Left ventricle myocardium superior (tissue), 1 donor: ENCODE measurements at places on chromosomes 11 and 22. TPM values are rescaled to one million over a fixed set of nuclear protein-coding genes. Genes with fewer than 3 reads are reported as not detected.

Gene DEPDC7
- total RNA-seq, result 0.37 TPM

- no peak for DNase-seq
Measured at GRCh38 chr22:38219632-38220031, 17.8 kb downstream of the MAFF start.

GRCh38 chr11:34213366-34213765 lies 107.9 kb downstream of the NAT10 start:
- DNase-seq, result no peak

GRCh38 chr22:37658133-37659065 lies at the start of gene PDXP:
TSS of gene PDXP (plus strand) at chr22:37658723. CDS start at chr22:37658783, 60 bp downstream.
- DNase-seq, result peak; percentile 99

- DNase-seq, result no peak
Measured at GRCh38 chr11:44310463-44311272, 729 bp upstream of the ALX4 start.

Gene GSTT2B
- 3.2 TPM for total RNA-seq

DNA sequence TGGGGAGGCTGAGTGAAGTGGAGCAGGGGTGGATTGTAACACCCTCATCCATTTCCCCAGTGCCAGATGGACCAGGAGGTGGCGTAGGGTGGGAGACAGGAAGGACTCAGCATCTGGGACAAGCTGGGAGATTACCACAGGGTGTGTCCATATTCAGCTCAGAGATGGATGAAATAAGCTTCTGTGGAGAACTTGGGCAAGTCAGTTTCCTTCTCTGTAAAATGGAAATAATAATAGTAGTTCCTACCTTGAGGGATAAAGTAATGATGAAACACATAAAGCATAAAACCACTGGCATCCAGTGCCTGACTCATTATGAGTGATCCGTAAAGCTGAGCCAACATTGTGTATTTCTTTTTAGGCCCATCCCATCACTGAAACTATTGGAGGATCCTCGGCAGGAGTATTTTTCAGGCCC lies 607 bp upstream of the ROBO4 start:
- DNase-seq, result no peak

DNA sequence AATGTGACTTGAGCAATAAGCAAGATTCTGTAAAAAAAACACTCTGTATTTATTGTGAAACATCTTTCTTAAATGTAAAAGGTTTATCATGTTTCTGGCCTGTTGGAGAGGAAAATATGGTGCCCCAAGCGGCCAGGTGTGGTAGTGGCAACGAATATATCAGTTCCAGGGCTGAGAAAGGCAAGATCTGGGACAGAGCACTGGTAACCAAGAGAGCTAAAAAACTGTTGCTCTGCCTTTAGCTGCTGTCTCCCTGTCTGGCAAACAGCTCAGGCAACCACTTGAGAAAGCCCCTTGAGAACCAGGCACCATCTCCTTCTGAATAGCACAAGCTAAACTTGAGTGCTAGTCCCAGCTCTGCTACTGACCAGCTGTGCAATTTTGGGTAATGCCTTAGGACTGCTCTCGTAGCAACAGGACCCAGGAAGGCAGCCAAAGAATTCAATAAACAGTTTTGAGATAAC lies 129.9 kb downstream of the KCNC1 start:
- no peak for DNase-seq

DNA sequence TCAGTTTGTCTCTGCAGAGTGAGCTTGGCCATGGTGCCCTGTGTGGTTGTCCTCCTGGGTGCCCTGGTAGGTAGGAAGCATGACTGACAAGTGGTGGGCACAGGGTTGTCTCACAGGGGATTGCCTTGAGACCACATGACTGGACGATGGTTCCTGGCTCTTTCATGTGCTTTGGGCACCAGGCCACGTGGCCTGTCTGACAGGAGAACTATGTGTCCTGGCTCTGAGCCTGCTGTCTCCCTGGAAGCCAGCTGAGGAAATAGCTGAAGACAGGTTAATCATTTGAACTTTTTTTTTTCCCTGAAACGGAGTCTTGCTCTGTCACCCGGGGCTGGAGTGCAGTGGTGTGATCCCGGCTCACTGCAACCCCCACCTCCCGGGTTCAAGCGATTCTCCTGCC lies 93.2 kb downstream of the LDLRAD3 start:
- peak; percentile 57 for DNase-seq

Gene HTR3B
- total RNA-seq, result not detected

DNA sequence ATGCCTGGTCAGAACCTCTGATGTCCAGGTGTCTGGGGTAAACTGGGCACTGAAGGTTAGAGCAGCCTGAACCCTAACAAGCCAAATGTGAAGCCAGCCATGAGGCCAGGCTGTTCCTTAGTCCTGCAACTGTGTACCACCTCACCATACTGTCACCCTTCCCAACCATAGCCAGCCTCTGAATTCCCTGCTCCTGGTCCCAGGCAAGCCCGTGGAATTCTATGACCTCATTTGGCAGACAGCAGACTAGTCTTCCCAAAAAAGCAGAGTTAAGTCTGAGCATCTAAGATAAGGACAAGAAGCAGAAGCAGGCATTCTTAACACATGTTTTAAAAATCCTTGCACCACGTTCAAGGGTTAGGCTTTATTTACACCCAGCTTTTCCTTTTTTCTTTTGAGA lies 134.8 kb downstream of the C11orf58 start:
- DNase-seq, result no peak

GRCh38 chr22:25542191-25542590 lies 22.3 kb upstream of the GRK3 start:
- no peak for DNase-seq

GRCh38 chr11:2224254-2224653 lies 46.1 kb downstream of the ASCL2 start:
- DNase-seq, result no peak
